Gastrocnemius medialis (tissue), 4 donors: ENCODE measurements at places on chromosomes 7 and 10.

GRCh38 chr7:107564553-107565298, 955 bp downstream of the DUS4L start:
- no peak for DNase-seq

DNA sequence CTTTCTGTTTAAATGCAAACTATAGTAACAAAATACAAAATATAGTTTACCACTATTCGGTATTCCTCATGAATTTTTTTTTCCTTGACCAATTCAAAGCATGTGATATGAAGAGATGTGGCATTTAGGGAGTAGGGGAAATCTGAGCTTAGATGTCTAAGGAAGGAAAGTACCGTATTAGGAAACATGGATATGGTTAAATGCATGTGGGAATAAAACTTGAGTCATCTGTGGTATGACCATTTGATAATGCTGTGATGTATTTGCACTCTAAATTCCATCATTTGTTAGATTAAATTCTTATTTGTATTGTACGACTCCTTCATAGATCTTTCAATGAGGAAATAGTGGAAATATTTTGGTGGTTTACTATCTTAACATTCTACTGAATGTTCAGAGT, 19.7 kb downstream of the AHR start:
- DNase-seq: no peak

- no peak for DNase-seq
These were observed 449.3 kb downstream of the CNTNAP2 start for GRCh38 chr7:146565872-146566271.

DNA sequence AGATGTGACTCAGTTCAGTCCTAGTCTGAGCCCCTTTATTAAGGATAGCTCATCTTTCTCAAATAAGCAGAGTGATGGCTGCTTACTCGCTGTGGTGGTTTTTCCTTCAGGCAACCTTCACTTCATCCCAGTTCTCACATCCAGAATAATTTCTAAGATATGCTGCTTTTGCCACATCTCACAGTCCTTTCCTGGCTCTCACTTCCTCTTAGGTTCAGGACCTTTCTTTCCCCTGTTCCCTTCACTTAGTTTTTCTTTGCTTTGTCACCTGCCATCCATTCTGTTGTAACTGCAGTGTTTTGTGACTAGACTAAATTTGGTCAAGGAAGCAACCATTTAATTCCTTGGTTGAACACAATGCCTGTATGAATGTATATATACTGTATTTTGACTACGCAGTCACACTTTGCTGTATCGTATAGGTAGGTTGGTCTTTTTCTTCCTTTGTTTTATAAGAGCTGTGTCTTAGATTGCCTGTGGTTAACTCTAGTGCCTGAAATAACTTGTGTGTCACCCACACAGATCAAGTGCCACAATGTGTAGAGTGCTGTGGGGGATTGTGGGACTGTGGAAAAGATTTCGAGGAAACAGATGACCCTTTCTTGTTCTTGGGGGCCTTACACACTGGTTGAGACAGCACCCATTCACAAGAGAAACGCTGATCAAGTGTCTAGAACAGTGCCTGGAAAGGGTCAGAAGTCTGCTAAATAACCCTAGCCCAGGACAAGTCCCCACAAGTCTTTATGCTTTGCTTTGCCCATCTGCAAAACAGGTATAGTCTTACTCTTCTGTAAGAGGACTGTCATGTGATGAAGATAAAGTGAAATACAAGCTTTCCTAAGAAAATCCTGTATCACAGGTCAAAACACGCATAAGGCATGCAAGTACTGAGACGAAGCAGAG, 2.6 kb downstream of the ZNF655 start:
- DNase-seq: no peak

- no peak for DNase-seq
These were observed 147.3 kb downstream of the ZNF33B start for GRCh38 chr10:42491001-42491592.

DNA sequence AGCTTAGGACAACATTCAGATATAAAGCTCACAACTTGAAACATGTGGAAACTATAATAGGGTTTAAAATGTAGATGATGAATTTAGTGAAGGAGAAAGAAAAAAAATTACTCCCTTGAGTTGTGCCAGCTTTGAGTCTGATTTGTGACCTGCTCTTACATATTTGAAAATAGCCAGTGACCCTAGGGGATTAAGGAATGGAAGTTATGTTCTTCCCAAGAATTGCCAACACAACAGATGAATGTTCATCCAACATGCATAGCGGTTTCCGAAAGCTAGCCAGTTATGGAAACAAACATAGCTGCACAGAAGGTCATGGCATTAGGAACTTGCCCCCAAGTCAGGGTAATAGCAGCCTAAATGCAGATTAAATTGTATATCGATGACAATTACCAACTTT, 10.8 kb downstream of the TMEM196 start:
- DNase-seq: no peak

DNA sequence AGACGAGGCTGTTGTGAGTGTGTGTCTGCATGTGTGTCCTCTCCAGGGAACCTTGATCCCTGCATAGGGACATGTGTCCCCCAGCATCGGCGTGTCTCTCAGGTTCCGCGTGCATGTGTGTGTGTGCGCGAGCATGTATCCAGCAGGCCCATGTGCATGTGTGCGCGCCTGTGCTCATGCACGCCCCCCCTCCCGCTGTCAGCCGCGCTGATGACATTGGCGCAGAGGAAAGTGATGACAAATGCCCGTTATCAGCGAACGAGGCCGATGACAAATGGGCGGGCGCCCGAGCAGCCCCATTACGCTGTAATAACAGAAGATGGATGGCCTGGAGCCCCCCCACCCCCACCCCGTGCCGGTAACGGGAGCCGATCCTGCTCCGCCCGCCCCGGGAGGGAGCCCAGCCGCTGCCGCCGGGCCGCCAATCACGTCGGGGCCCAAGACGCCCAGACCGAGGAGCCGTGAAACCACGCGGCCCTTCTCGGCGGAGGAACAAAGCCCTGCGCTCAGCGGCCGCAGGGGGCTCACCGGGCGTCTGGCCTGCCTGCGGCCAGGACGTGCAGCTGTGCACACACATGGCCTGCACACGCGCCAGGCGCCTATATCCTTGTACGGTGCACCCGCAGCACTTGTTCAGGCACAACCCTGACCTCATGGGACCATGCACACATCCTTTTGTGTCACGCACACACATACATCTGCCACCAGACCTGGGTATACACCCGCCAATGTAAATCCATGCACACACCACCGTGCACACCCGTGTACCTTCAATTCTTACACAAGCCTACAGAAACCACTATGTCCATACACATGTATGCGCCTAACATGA, 21.5 kb downstream of the POLL start:
- no peak for DNase-seq

- no peak for DNase-seq
These were observed 6.6 kb downstream of the CPA1 start for GRCh38 chr7:130386876-130387275.

DNA sequence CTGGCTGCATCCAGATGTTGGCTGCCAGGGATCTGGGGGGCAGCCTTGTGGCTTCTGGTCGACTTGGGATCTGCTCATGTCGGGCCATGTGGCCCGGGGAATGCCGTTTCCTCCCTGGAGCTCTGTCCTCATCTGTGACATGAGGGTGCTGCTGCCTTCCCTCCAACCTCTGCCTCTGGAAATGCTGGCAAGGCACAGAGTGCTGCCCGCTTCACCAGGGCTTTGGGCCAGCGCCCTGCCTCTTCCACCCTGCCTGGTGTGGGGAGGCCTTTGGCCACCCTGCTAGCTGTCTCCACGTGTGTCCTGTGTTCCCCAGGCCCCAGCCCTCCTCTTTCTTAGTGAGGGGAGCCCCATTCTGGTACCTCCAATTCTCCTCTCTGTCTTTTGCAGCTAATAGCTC, 5.8 kb upstream of the SMARCD3 start:
- no peak for DNase-seq
